Hematopoietic multipotent progenitor cell treated with erythropoietin and hydrocortisone succinate and interleukin-3 and kit ligand, for 15 days (in vitro differentiated cells): ENCODE measurements at places on chromosomes 5 and 9.

DNA sequence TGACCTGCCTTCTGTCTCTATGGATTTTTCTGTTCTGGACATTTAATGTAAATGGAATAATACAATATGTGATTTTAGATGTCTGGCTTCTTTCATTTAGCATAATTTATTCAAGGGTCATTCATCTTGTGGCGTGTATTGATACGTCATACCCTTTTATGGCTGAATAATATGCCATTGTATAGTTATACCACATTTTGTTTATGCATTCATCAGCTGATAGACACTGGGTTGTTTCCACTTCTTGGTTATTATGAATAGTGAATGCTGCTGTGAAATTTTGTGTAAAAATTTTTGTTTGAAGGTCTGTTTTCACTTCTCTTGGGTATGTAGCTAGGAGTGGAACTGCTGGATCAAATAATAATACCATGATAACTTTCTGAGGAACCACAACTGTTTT is 298.9 kb downstream of the CCDC171 start:
- no peak for DNase-seq

DNA sequence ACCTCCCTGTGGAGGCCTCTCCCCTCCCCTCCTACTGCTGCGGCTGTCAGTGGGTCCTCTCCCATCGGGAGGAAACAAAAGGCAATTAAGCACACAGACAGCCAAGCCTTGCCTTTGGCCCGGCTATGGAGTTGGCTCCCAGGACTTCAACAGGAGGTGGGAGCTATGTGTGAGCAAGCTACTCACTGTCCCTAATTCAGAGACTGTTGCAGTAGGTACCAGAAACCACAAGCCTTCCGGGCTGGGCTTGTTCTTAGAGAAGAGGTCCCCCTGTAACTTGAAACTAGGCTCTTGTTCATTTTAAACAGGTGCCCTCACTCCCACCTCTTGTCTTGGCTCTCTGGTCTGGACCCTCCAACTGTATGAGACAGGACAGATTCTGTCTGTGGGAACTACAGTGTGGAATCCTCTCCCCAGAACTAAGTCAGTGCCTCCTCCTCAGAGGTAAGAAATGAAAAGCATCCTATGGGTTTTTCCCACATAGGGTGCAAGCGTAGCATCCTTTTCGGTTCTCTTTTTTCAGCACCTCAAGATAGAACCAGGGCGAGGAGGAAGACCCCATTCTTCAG is 561.1 kb downstream of the EBF1 start:
- no peak for DNase-seq

DNA sequence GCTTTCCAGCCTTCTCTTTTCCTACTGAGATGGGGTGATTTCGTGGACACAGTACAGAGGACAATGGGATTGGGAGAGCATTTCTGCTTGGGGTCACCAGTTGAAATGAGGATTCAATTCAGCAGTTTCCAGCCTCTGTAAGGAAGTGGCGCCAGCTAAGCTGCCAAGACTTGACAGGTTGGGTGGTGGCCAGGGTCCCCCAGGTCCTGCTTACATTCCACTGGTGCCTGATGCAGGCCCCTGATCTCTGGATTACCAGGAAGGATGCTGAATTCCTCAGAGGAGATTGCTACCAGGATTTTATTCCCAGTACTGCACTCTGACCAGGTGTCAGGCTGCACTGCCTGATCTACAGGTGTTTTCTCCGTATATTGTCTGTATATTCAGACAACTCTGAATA is 119.7 kb downstream of the PSD2 start:
- DNase-seq = no peak

GRCh38 chr5:146291421-146292074 is 47.1 kb upstream of the POU4F3 start:
- DNase-seq = peak; percentile 66

GRCh38 chr5:6081727-6082210 is 296.6 kb downstream of the MED10 start:
- no peak for DNase-seq

GRCh38 chr5:122267185-122267584 is 44.9 kb upstream of the SNCAIP start:
- DNase-seq = no peak
